ENCODE measurements at places on chromosomes 3 and 15. TPM values are rescaled to one million over a fixed set of nuclear protein-coding genes. Genes with fewer than 3 reads are reported as not detected.

KBTBD13 gene
- total RNA-seq = not detected

KLHL6 gene
- total RNA-seq = 6.9 TPM

SATB1 gene
- total RNA-seq = 11.5 TPM

RETNLB gene
- total RNA-seq = not detected

AGBL1 gene
- not detected for total RNA-seq

SPTBN5 gene
- 5.2 TPM for total RNA-seq

PML gene
- 47.4 TPM for total RNA-seq

SPESP1 gene
- total RNA-seq = 2.8 TPM

ABI3BP gene
- 17.4 TPM for total RNA-seq
